ENCODE measurements at places on chromosomes 16 and 17.

- no peak for DNase-seq
Observed at GRCh38 chr17:43931062-43931571, 11.2 kb downstream of the PPY start.

DNA sequence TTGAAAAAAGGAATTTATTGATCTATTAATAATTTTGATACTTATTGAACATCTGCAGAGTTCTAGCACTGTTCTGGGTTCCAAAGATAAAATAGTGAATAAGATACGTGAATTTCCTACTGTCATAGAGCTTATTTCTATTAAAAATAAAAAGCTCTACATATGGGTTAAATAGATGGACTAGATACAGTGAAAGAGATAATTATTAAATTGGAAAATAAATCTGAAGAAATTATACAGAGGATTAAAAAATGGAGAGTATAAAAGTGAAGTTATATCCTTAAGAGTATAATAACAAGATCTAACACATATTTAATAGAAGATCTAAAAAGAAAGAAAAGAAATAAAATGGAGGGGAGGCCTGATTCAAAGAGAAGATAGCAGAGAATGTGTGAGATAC lies 10.1 kb upstream of the ABCA5 start:
- DNase-seq = no peak

GRCh38 chr17:21524211-21524591 lies 148.0 kb downstream of the KCNJ12 start:
- no peak for DNase-seq

GRCh38 chr16:48137822-48138221 lies 18.0 kb downstream of the ABCC12 start:
- no peak for DNase-seq

Measured in mesendoderm (in vitro differentiated cells).